Heart left ventricle (tissue), 16 donors: ENCODE measurements at places on chromosomes 11 and 22. TPM values are rescaled to one million over a fixed set of nuclear protein-coding genes. Genes with fewer than 3 reads are reported as not detected.

OR52N4 gene
- total RNA-seq, result not detected

CAVIN3 gene
- 43.8 TPM for total RNA-seq

MS4A4E gene
- 0.63 TPM for total RNA-seq

FAM83F gene
- 2.4 TPM for total RNA-seq
